Stimulated activated CD8-positive, alpha-beta memory T cell treated with anti-CD3 and anti-CD28 coated beads, Interleukin-15, amount 100 ng/mL, for 1 hour (primary cell): ENCODE measurements at places on chromosomes 2 and 18.
A peak's percentile ranks its signal among the peaks of the same experiment; 100 is the strongest.

GRCh38 chr2:8064603-8065002, 617.3 kb upstream of the ID2 start:
- DNase-seq, result no peak

DNA sequence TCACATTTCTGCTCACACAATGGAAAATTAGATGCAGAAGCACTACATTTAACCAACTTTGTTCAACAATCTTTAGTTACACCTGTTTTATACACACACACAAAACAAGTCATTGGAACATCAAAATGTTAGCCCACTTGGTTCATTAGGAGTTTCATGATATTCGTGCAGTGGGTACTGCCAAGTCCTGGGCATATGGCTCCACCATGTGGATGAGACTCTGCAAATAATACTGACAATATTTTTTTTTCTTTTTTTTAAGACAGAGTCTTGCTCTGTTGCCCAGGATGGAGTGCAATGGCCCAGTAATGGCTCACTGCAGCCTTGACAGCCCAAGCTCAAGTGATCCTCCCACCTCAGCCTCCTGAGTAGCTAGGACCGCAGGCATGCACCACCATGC, 34.5 kb upstream of the GRB14 start:
- DNase-seq, result no peak

DNA sequence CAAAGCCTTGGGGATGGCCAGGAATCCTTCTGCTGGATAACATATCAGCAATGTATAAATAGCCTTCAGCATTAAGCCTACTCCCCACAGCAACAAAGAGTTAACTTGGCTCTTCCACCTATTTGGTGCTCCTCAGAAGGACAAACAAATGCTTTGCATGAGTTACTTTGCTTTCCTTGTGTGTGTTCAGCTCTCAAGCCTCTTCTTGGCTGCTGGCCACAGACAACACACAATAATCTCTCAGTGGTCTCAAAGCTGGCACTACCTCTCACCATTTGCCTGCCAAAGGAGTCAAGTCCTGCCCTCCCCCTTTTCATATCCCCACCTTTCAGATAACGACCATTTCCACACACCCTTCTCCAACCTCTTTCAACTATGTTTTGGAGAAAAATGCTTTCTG, 17.5 kb downstream of the FTCDNL1 start:
- DNase-seq, result no peak

GRCh38 chr2:70505613-70506391, 47.8 kb downstream of the TGFA start:
- no peak for DNase-seq

DNA sequence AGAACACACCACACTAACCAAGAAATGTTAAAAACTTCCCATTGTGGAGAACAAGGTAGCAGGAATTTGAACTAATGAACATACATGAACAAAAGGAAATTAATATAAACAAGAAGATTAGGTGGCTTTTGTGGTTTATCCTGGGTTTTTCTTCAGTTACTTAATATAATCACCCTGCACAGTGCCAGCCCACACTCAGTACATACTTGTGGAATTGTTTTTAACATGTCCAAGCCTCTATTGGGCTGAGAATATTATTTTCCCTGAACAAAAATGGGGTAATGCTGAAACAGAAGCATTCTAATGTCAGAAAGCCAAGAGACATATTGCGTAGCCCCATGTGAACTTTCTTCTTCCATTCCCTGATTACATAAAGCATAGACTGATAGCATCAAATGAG, 202.8 kb downstream of the DNER start:
- DNase-seq, result no peak

DNA sequence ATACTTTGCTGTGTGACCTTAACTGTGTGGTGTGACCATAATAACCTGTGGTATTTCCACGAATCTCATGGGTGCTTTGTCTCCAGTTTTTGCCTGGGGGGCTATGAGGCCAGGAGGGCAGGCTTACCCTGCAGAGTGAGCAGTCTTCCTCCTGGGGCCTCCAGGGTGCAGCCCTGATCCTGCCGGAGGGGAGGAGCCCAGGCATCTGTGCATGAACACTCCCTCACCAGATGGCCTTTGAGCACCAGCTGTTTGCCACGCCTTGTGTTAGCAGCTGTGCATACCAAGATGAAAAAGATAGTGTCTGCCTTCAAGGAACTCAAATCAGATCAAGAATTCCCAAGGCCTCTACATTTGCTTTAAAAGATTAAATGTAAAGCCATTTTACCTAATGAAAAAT, 75.0 kb upstream of the RBM44 start:
- no peak for DNase-seq

DNA sequence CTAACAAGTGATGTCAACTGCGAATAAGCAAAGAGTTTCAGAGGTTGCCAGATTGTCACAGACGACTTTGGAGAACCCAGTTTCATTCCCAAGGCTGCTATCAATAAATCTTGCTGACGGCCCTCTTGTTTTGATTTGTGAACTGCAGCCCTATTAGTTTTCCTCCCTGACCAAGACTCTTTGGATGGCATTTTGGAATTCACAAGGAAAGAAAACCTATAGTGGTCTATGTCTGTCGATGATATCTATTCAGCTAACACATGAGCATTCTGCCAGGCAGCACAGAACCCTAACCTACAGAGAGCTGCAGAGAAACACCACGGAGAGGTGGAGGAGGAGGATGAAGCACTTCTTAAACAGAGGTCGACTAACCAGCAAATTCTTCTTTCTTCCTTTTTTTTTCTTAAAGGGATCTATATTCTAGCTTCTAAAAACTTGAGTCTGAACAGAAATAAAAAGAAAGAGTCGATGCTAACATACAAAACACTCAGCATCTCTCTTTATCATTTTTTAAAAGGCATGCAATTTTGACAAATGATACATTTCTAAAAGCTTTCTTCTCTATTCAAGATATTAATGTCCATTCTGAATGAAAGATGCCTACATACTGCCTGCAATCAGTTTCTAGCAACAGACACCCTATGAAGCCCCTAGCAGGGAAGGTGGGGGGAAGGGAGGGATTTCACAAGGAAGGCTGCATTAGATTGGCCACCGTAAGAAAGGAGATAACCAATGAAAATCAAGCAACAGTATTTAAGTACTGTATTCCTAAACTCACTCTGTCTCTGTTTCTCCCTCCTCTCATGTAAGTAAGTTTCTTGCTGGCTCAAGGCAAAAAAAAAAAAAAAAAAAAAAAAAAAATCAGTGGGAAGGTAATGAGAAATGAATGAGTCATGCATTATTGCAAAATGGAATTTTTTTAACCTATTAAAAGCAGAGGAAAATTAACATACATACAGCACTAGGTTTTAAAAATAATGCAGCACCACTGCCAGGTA, 83.0 kb upstream of the CHRNA1 start:
- DNase-seq, result no peak

DNA sequence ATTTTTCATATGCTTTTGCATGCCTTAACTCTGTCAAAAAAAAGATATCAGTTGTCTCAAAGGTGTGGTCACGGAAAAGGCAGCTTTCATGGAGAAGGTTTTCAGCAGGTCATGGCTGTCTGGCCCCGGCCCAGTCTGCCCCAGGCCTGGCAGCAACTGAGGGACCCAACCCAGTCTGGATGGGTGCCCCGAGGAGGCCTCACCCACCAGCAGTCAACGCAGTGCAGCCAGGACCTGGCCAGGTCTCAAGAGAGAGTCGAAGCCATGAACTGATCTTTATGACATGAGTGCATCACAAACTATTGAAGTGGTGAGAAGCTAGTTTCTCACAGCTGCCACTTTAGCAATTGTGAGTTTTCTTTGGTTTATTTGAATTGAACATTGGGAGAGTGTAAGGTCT, 7.9 kb downstream of the TUBB6 start:
- DNase-seq, result no peak

GRCh38 chr2:27086090-27086723, 365 bp upstream of the KHK start:
- peak; percentile 89 for DNase-seq

GRCh38 chr2:231810905-231811304, 24.7 kb downstream of the COPS7B start:
- DNase-seq, result no peak

DNA sequence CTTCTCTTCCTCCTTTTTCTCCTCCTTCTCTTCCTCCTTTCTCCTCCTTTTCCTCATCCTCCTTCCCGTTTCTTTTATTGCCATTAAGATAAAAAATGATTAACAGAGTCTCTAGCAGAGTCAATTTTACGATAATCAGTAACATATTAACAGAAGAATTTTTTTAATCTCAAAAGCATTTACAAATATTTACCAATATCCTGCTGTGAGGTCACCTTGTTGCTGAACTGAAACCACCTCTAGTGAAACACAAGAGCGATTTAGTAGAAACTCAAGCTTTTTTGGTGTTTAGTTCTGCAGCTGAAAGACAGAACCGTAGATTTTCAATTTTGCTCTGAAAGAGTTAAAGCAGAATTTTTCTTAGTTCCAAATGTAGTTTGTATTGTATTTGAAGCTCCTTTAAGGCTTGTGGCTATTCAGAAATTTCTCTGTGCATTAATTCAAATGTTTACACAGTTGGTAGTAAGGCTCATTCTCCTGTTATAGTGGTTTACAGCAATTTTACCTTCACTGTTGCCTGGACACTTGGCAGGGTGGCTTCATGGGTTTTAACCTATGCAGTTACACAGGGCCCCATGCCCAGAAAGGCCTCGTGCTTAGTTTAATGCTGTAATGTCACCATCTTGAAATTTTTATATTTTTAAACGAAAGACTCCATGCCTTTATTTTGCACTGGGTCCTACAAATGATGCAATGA, 1106.6 kb upstream of the FAM98A start:
- no peak for DNase-seq

GRCh38 chr2:149488706-149489440, 98.7 kb downstream of the MMADHC start:
- DNase-seq, result no peak

GRCh38 chr2:5666798-5667197, 25.4 kb upstream of the SOX11 start:
- no peak for DNase-seq

DNA sequence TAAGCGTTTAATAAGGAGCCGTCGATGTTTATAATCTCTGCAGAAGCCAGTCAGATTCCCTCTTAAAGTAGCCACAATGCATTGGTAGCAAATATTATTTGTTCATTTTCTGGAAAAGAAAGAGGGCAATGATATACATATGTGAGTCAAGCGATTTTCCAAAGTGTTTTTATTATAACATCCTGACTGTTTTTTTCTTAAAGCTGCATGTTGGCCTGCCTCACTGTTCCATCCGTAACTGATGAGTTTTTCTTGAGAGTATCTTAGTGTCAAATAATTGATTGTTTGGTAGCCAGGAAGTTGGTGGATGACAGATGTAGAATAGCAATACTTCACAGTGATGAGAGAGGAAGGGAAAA, 3.7 kb downstream of the TSHZ1 start:
- DNase-seq, result no peak

GRCh38 chr2:35822716-35823115, 532.9 kb upstream of the CRIM1 start:
- DNase-seq, result no peak

GRCh38 chr2:144152817-144153271, 367.1 kb downstream of the ZEB2 start:
- DNase-seq, result no peak

DNA sequence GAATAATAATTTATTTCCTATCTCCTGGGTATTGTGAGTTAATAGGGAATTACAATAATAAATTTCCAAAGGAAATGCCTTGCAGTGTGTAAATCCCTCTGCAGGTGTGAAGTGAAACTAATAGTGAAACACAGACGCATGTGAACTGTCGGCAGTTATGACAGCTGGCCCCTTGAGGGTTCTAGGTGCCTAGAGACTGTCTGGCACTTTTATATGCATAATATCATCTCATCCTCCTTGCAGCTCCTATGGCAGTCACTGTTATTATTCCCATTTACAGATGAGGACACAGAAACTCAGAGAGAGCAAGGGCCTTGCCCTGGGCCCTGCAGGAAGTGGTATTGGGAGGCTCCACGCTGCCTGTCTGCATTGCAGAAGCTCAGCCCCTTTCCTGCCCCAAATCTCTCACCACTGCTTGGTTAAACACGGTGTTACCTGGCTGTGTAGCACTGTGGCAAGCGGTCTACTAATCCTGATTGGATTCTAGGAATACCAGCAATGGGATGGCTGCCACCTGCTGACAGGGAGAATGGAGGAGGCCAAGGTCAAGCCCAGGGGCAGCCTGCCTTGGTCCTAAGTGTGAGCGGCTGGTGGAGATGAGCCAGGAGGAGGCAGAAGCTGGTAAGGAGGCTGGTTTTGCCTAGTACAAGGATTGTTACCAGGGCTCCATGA, 32.8 kb upstream of the ACKR3 start:
- peak; percentile 18 for DNase-seq

DNA sequence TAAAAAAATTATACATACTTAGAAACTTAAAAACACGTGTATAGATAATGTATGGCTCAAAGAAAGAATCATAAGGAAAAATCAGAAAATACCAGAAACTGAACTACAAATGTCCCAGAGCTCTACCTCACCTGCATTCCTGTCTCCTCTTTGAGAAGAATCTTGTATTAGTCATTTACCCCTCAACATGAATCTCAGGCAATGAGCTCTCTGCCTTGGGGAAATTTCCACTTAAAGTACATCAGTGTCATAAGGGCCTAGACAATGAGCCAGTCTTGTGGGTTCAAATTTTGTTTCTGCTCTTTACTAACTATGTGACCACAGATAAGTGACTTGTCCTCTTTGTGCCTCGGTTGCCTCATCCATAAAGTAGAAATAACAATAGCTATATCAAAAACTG, 40.1 kb downstream of the SCG2 start:
- DNase-seq, result no peak

DNA sequence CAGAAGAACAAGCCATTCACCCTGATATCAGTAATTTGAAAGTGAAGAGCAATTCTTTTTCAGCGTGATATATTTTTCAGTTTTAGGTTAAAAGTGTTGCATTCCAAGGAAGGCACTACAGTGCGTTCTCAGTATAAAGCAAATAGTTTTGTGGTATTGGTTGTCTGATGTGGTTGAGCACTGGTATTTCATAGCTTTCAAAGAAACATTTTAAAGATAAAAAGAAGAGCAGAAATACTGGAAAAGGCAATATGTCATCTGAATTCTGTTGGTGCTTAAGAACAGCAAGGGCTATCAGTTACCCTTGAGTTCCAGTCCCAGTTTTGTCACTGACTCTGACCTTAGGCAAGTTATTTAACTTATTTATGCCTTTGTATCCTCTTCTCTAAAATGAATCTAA, 191.6 kb downstream of the BABAM2 start:
- no peak for DNase-seq

DNA sequence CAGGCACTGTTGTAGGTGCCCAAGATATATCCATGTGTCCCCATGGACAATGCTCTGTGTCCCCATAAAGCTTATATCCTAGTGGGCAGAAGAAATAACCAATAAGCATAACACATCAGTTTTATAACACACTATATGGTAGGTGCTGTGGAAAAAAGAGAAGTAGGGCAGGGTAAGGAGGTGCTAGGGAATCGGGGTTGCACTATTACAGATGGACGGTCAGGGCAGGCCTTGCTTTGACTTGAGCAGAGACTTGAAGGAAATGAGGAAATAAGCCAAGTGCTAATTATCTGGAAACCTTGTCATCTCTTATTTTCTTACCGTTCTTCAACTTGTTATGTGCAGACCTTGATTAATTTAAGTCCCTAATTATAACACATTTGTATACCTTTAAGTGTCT, 82.0 kb downstream of the PHLPP1 start:
- DNase-seq, result no peak
